ENCODE measurements at places on chromosomes 5 and 9.

- no peak for DNase-seq
Observed at GRCh38 chr5:158812408-158812807, 287.3 kb downstream of the EBF1 start.

- no peak for DNase-seq
Observed at GRCh38 chr9:25813478-25813877, 135.2 kb upstream of the TUSC1 start.

DNA sequence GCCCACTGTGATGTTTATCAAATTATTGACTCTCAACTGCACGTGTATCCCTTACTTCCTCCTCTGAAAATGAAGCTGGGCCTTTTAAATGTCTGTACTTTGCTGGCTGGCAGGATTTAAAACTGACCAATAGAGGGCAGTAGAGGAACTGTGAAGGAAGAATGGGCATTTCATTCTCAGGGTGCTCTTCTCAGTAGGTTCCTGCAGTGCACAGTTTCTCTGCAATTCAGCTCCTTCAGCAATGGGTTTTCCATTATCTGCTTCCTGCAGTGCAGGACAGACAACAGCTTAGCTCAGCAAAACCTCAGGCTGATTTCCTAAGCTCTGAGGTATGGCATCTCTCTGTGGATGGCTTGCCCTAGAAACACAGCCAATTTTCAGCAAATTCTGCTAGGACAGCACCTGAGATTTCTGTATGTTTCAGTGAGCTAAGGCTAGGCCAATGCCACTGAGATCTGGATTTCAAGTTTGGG is 298.4 kb upstream of the PRDM9 start:
- DNase-seq: peak; percentile 34

DNA sequence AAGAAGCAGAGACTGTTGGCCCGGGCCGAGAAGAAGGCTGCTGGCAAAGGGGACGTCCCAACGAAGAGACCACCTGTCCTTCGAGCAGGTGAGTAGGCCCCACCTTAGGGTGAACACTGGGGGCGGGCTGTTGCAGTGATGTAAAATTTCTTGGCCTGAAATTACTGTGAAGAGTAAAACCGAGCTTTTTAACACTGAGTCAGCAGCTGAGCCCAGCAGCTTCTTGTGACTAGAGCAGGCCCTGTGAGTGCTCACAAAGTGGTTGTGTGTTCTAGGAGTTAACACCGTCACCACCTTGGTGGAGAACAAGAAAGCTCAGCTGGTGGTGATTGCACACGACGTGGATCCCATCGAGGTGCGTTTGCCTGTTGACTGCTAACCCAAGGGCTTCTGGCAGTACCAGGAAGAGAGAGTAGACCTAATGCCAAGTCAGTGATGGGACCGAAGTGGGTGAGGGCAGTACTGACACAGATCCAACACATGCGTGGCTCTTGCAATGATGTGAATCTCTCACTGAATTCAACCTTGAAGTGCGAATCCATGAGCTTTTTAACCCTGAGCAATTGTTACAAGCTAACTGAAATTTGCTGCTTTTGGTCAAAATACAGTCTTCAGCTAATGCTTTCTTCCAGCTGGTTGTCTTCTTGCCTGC is 2.1 kb downstream of the RPL7A start:
- no peak for DNase-seq

DNA sequence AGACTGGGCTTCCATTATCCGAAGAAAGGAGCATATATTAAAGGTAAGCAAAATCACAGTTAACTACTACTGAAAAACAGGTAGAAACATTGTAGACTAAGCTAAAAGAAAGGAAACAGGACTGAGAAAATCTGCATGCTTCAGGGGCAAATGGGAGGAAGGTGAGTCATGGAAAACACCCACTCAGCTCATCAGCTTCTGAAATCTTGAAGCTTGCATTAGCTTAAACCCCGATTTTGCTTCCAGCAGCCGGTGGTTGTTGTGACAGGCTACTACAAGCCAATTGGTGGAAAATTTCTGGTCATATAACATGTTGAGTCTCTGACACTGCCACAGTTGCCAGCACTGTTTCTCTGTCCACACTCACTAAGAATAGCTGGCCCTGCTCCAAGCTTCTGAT is 179.6 kb upstream of the PUM3 start:
- no peak for DNase-seq

DNA sequence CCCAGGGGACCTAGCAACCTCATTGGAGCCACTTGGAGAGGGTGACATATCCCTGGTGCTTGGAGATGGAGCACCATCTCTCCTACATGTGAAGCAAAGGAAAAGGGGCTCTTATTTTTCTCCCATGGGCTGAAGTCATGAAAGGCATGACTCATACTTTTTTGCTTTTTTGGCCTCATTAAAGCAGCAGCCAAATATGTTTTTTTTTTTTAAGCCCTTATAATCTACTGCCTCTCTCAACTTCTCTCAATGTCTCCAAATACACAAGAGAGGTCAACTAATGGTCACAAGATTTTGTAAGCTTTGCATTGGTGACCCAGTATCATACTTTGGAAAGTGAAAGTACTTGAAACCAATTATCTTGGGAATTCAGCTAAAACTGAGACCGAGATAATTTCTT is 1.6 kb upstream of the CFAP90 start:
- DNase-seq: no peak

DNA sequence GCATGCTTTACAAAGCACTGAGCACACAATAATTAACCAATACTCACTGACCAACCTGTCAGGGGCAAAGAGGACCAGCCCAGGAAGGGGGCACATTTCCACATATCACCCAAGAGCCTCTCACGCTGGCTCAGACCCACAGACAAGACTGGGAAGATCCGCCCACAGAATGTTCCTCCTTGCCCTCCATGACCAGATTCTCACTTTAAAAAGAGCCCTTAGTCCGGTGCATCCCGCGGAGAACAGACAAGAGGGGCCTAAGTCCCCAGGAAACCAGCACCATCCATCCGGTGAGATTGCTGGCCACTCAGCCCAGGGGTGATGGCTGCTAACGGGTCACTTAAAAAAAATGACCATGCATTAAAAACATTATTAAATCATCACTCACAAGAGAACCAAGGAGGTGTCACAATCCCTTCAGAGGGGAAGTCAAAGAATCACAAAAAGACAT is 32.9 kb downstream of the SEMA4D start:
- DNase-seq: no peak

DNA sequence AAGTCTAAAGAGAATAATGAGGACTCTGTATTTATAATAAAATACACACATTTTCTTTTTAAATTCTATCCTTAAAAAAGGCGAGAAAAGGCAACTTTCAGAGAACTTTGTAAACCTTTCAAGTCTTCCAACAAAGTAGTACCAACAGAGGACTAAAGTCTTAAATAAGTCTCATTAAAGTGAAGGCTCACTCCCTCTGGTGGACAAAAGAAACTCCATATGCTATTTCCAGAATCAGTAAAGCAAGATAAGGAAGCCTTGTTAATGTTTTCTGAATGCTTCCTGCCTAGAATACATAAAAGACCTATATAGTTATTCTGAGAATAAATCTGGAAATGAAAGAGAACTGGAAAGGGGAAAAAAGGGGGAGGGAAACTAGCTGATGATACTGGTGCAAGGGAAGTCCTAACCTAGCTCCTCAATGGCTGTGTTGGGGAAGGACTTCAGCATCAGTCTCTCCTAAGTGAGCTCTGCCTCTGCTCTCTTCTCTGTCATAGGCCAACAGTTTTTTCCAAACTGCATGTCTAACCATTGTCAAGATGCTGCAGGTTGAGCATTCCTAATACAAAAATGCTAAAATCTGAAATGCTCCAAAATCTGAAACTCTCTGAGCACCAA is 7.2 kb downstream of the HMGCS1 start:
- DNase-seq: peak; percentile 27

DNA sequence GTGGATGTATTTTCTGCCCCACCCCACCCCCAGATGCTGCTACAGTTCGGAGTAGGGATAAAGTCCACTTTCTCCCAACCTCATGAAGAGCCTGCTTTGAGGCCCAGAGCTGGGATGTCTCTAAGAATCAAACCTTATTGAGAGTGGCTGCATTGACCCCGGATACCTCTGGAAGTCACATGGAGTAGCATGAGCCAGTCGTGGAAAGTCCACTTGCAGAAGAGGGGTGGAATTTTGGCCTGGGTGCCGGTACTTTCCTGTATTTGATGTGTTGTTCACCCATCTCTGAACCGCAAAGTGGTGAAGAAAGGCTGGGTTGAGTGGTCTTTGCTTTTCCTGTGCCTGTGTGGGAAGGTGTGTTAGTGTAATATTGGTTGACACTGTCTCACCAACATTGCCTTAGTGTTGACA is 3.7 kb downstream of the OTULIN start:
- no peak for DNase-seq

DNA sequence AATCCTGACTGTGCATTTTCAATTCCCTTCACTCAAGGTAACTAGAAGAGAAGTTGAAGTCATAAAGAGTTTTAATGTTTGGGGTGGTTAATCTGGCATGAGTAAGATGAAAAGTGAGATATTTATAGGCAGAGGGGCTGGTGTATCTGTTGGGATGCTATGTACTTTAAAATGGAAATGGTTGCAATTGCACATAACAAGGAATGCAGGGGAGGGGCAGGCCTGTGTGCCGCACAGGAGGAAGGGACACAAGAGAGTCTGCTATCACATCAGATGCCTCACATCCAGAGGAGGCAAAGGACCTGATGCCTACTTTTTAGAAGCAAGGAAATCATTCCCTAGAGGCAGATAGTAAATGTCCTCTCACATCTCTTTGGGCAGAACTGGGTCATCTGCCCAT is 55.5 kb upstream of the OSMR start:
- DNase-seq: no peak

GRCh38 chr5:151598984-151599383 is 7.9 kb upstream of the FAT2 start:
- no peak for DNase-seq

- peak; percentile 64 for DNase-seq
Observed at GRCh38 chr9:35826071-35826701, 2.3 kb downstream of the FAM221B start.

GRCh38 chr5:178476972-178477754 is 113.0 kb downstream of the COL23A1 start:
- no peak for DNase-seq

GRCh38 chr9:95083086-95083768 is 234.3 kb downstream of the FANCC start:
- DNase-seq: no peak

DNA sequence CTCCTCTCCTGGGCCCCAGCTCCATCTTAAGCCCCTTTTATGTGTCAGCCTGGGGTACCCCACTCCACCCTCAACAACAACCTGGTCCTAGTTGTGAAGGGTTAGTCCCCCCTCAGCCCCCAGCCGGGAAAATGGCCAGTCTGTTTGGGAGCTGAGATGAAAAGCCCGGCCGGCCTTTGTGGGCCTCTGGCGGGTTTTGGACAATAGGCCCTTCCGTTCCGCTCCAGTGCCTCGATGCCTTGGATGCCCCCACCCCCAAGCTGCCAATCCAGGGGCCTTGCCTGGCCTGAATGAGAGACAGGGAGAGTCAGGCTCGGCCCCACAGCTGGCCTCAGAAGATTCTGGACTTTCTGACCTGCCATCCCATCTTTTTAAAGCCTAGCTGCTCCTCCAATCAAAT is 9.2 kb downstream of the CNTFR start:
- no peak for DNase-seq

All from SK-N-SH (cell line).